ENCODE measurements at places on chromosomes 3 and 15.

DNA sequence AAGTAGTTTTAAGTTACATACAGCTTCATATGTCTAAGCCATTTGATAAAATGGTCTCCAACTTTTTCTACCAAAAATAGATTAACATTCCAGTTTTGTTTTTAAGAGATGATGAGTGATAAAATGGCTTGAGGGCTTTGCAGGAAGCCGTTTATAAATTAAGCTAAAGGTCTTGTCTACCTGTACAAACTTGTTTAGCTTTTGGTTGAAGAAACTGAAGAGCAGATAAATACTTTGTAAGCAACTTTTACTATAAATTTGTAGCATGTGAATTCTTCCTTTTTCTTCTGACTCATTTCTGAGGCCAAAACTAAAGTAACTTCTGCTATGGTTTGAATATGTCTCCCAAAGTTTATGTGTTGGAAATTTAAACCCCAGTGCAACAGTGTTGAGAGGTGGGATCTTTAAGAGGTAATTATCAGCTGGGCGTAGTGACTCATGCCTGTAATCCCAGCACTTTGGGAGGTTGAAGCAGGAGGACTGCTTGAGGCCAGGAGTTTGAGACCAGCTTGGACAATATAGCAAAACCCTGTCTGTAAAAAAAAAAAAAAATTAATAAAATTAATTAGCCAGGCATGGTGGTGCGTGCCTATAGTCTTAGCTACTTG lies 8.2 kb upstream of the NEDD4 start:
- DNase-seq, result no peak

GRCh38 chr15:66946578-66947164 lies 118.7 kb upstream of the SMAD3 start:
- peak; percentile 36 for DNase-seq

GRCh38 chr15:57861034-57861638 lies 154.6 kb downstream of the POLR2M start:
- no peak for DNase-seq

- no peak for DNase-seq
Measured at GRCh38 chr3:133374708-133375402, 25.0 kb upstream of the BFSP2 start.

- no peak for DNase-seq
Measured at GRCh38 chr3:14847613-14848541, 29.1 kb downstream of the FGD5 start.

- no peak for DNase-seq
Measured at GRCh38 chr3:141996437-141996836, 120.0 kb downstream of the ATP1B3 start.

- no peak for DNase-seq
Measured at GRCh38 chr3:167032267-167032876, 347.7 kb downstream of the ZBBX start.

All from activated CD8-positive, alpha-beta memory T cell treated with anti-CD3 and anti-CD28 coated beads for 1 hour (primary cell).